ENCODE measurements at places on chromosomes 3 and 15. TPM values are rescaled to one million over a fixed set of nuclear protein-coding genes. Genes with fewer than 3 reads are reported as not detected.

The STAC gene
- 0.76 TPM for polyA plus RNA-seq

The NBEAL2 gene
- polyA plus RNA-seq: 34.1 TPM

The GOLGA8M gene
- not detected for polyA plus RNA-seq

The SNTN gene
- not detected for polyA plus RNA-seq

The CKMT1B gene
- 53.7 TPM for polyA plus RNA-seq

The TMCO5A gene
- polyA plus RNA-seq: not detected

The SCAANT1 gene
- not detected for polyA plus RNA-seq

The PLSCR5 gene
- not detected for polyA plus RNA-seq

The LSAMP gene
- polyA plus RNA-seq: not detected

The SLCO2A1 gene
- polyA plus RNA-seq: 0.14 TPM

The SHC4 gene
- 0.11 TPM for polyA plus RNA-seq

The SKOR1 gene
- 0.01 TPM for polyA plus RNA-seq

The ATP8B4 gene
- not detected for polyA plus RNA-seq

The ACAN gene
- polyA plus RNA-seq: 0.01 TPM

The DPPA2 gene
- polyA plus RNA-seq: not detected

The DNASE1L3 gene
- polyA plus RNA-seq: not detected

The CAPN3 gene
- 3.7 TPM for polyA plus RNA-seq

The FYCO1 gene
- polyA plus RNA-seq: 6.4 TPM

The VWA5B2 gene
- not detected for polyA plus RNA-seq

The KY gene
- not detected for polyA plus RNA-seq

The FRG2C gene
- polyA plus RNA-seq: not detected

The MFSD1 gene
- polyA plus RNA-seq: 20.2 TPM

The MYZAP gene
- 2.0 TPM for polyA plus RNA-seq

The SNX22 gene
- polyA plus RNA-seq: 0.33 TPM

The DUOXA1 gene
- 5.7 TPM for polyA plus RNA-seq

The SH2D7 gene
- not detected for polyA plus RNA-seq

The SAMD7 gene
- polyA plus RNA-seq: not detected

The IQCF5 gene
- not detected for polyA plus RNA-seq

The SELENOS gene
- polyA plus RNA-seq: 83.0 TPM

The OXTR gene
- polyA plus RNA-seq: 0.43 TPM

The OXSR1 gene
- 24.8 TPM for polyA plus RNA-seq

The PLCB2 gene
- 2.2 TPM for polyA plus RNA-seq

The VILL gene
- 3.4 TPM for polyA plus RNA-seq

The DZIP3 gene
- 0.96 TPM for polyA plus RNA-seq

The LRRN1 gene
- 0.02 TPM for polyA plus RNA-seq

The APBA2 gene
- 7.3 TPM for polyA plus RNA-seq

The CCR1 gene
- not detected for polyA plus RNA-seq

The ADAMTS9 gene
- polyA plus RNA-seq: 0.11 TPM

The CNTN6 gene
- polyA plus RNA-seq: not detected

The PPM1L gene
- 0.08 TPM for polyA plus RNA-seq

The C15orf39 gene
- polyA plus RNA-seq: 15.2 TPM

The LRIG1 gene
- polyA plus RNA-seq: 2.6 TPM

The PRRT3 gene
- polyA plus RNA-seq: 1.3 TPM

The POC1A gene
- polyA plus RNA-seq: 36.5 TPM

The CPLX3 gene
- not detected for polyA plus RNA-seq

The TMCC1 gene
- 8.3 TPM for polyA plus RNA-seq

The TJP1 gene
- 13.8 TPM for polyA plus RNA-seq

The C2CD4B gene
- not detected for polyA plus RNA-seq

The CNTN4 gene
- polyA plus RNA-seq: not detected

The GASK1A gene
- polyA plus RNA-seq: 0.74 TPM

The GATA2 gene
- polyA plus RNA-seq: not detected

Data from foreskin keratinocyte (primary cell).